ENCODE measurements at places on chromosomes 16 and 17.
A peak's percentile ranks its signal among the peaks of the same experiment; 100 is the strongest.

DNA sequence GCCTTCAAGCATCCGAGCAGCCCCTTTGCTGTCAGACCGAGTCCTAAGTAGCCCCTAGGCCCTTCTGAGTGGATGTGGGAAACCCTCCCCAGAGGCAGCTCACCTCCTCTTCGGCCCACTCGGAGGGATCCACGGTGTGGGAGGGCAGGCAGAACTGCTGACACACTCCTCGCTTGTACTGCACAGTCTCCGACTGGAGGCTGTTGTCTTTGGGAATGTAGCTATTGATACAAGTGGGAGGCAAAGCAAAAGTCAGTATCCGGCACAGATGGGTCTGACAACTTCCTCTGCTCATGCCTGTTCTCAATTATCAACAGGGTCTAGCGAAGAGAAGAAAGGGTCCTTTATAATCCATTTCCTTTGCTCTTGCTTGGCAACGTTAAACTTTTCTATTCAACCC lies 25.9 kb upstream of the FOXJ1 start:
- no peak for DNase-seq

DNA sequence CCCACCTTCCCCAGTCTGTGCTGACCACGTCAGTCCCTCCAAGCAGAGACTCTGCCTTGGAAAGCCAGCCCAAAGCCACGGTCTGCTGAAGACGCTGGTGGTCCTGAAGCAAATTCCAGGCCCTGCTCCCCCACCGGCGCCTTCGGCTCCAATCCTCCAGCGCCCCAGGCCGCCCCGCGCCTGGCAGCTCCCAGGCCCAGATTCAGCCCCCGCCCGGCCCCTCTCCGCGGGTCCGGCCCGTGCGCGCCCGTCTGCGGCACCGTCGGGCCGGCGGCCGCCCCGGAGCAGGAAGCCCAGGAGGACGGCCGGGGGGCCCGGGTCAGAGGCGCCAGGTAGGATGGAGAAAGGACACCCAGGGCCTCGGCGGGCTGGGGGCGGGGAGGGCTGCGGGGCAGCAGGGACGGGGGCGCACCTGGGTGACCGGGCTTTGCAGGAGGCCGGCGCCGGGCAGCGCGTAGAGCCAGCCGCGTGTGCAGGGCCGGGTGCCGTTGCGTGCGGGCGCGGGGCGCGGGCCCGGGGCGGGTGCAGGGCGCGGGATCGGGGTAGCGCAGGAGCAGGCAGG lies 594 bp upstream of the SLC22A31 start:
- DNase-seq: no peak

DNA sequence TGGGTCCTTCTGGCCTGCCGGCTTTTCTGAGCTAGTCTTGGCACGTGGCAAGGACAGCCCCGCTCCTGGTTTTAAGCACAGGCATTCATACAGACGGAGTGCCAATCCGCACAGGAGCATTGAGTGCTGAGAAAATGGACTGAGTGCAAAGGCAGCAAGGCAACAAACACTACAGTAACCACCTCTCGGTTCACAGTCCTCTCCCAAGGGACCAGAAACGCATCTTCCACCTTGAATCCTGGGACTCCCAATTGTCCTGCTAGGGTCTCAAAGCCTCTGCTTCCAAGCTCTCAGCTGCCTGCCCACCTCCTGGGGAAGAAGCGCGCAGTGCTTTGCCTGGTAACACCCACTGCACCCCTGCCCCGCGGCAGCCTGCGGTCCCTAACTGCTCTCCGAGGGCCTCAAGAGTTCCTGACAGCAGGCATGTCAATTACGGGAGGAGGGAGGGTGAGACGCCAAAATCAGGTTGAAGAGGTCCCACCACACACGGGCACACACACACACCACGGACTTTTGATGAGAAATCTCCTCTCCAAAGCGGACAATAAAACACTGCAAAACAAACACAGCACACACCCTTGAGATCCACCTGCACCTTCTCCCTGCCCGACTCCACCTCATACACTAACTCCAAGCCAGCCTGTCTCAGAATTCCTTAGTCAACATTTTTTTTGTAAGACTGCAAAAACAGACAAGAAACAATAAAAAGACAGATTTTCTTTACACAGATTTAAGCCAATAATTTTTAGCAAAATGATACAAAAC lies 15.0 kb downstream of the SLC16A3 start:
- no peak for DNase-seq

- DNase-seq: peak; percentile 51
These were observed 14.9 kb upstream of the MMD start for GRCh38 chr17:55436224-55437158.

DNA sequence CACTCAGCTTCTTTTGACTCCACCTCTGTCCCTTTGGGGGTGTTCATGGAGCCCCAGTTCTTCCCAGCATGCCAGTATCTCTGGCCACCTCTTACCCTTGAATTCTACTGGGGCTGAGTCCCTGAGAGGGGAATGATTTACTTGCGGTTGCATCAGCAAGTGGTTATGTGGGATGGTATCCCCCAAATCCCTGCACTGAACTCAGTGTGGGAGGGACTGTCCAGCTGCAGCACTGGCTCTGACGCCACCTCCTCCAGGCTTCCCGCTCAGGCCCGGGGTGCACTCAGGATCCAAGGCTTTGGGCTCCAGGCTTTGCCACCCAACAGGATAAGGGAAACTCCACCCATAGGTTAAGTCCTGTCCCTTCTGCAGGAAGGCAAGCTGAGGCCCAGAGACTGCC lies 21.1 kb upstream of the BRD7 start:
- DNase-seq: no peak

- DNase-seq: no peak
These were observed 57.4 kb upstream of the NKD1 start for GRCh38 chr16:50490828-50491227.

Data from GM12865 (cell line).